Pulmonary artery endothelial cell (primary cell): ENCODE measurements at places on chromosomes 12 and 14. TPM values are rescaled to one million over a fixed set of nuclear protein-coding genes. Genes with fewer than 3 reads are reported as not detected.

GRCh38 chr14:38971258-38971921 lies 131.6 kb downstream of the SEC23A start:
- DNase-seq, result no peak

Gene CCDC197
- total RNA-seq, result not detected in 2 replicates

DNA sequence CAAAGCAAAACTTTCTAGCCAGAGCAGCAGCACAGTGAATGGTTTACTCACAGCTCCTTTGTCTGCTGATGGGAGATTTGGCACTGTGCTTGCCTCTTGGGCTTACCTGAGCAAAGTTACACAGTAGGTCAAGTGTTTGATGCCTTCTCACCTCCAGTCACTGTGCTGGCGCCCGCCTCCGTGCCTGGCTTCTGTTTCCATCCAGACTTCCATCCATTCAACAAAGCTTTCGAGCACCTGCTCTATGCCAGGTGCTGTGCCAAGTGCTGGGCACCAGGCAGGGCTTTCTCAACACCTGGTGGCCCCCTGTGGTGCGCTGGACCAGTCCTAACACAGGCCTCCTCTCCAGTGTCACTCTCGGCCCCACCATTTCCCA lies 199.2 kb upstream of the EEA1 start:
- DNase-seq, result no peak

DNA sequence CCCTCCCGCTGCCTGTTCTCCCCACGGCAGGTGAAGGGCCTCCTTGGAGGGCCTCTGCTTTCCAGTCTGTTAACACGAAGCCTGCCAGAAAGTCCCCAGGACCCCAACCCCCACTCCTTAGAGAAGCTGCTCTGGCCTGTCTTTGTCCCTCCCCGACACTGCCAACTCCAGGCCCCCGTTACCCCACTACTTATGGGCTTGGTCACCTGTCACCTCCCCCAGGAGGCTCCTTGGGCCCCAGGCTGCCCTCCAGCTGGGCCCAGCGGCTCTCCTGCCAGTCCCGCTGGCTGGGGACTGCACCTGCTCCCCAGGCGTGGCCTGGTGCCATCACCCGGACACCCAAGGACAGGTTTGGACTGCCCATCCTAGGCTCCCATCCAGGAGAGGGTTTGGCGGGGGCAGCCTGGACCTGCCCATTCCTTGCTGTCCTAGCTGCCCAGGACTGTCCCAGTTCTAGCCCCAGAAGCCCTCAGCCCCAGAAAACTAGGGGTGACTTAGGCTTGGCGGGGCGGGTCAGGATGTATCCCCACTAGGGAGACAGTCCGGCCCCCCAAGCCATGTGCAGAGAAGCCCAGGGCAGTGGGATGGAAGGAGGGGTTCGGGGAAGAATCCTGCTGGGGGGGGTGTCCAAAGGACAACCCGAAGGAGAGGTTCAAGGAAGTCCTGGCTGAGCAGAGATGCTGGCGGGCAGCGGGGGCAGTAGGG lies 155.7 kb upstream of the C14orf180 start:
- DNase-seq, result no peak

Gene EPS8
- total RNA-seq, result 35.0 and 45.1 TPM in 2 replicates

- no peak for DNase-seq
Observed at GRCh38 chr12:104763168-104763805, 194.8 kb downstream of the SLC41A2 start.

Gene OAS2
- total RNA-seq, result 11.1 and 16.5 TPM in 2 replicates

GRCh38 chr12:52207895-52208294 lies 16.1 kb upstream of the KRT80 start:
- DNase-seq, result no peak

- DNase-seq, result no peak
Observed at GRCh38 chr12:52695039-52695438, 8.3 kb downstream of the KRT77 start.

Gene CLEC2B
- 11.9 and 39.8 TPM in 2 replicates for total RNA-seq

DNA sequence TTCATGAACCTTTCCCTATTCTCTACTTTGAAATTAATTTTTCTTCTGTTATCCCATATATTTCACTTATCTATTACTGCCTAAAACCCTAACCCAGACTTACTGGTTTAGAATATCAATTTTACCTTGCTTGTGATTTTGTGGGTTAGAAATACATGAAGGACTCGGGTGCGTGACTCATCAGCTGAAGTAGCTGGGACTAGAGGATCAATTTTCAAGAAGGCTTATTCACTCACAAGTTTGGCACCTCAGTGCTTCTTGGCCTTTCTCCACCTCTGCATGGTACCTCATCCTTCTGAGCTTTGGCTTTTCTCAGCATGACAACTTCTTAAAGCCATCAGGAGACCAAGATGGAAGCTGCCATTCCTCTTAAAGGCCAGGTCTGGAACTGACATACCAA lies 57.8 kb downstream of the TMEM117 start:
- DNase-seq, result no peak

Gene GPRC5A
- total RNA-seq, result 10.4 and 15.1 TPM in 2 replicates

DNA sequence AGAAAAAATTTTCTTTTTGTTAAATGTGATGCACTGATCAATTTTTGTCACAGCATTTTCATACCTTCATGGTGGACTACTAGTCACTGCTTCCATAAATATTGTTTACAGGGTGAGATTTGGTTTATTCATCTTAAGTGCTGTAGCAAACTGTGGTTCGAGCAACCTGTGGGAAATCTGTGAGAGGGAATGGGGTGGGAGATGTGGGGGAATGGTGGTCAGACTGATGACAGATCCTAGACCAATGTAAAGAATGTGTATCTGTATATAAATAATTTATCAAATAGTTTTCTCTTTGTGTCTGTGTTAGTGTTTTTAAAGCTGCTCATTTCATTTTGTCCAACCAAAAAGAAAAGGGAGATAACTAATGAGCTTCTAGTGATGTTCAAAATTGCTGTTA lies 26.7 kb downstream of the CSRP2 start:
- DNase-seq, result no peak

DNA sequence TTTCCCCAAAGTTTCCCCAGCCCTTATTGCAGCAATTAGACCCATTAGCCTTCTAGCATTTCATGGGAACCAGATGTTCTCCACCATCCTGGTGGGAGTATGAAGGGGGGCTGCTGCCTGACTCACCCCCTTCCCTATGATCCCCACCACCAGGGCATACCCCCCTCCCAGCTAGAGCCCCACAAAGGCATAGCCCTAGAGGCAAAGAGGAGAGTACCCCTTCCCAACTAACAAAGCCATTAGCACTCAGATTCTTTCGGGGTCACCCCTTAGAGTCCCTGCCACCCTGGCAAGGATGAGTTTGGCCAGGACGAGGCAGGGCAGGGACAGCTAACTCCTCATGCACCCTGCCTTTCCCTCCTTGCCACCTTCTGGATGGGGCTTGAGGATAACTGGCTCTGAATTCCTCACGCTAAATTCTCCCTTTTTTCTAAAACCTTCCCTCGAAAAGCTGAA lies 9.2 kb downstream of the RARG start:
- DNase-seq, result no peak

GRCh38 chr14:100710391-100710790 lies 16.3 kb upstream of the DLK1 start:
- DNase-seq, result no peak
